ENCODE measurements at places on chromosomes 6 and 20.

DNA sequence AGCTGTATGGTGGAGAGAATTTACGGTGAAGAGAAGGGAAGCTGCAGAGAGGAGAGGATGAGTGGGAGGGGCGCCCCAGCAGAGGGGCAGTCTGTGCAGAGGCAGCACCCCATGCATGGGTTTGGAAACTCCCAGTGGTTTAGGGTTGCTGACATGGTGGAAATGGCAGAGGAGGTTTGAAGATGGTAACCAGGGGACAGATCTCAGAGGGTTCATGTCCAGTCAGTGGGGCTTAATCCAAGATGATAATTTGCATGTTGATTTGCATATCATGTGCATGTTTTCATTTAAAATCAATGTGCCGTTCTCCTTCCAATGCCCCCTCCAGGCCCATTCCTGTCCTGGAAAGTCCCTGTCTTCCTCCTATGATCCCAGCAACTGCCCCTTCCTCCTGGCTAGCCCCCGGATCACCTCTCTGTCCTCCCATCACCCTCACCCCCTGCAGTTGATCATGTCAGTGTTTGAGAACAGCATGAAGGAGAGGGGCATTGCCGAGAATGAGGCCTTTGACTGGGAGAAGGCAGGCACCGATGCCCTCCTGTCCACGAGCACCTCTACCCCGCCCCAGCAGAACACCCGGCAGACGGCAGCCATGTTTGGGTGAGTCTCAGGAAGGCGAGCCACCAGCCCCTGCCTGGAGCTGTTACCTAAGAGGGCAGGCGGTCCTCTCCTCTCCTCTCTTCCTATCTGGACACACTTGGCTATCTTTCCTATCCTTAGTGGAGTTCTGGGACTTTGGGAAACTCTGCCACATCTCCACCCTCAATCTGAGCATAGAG, 14.3 kb downstream of the TTBK1 start:
- no peak for DNase-seq

DNA sequence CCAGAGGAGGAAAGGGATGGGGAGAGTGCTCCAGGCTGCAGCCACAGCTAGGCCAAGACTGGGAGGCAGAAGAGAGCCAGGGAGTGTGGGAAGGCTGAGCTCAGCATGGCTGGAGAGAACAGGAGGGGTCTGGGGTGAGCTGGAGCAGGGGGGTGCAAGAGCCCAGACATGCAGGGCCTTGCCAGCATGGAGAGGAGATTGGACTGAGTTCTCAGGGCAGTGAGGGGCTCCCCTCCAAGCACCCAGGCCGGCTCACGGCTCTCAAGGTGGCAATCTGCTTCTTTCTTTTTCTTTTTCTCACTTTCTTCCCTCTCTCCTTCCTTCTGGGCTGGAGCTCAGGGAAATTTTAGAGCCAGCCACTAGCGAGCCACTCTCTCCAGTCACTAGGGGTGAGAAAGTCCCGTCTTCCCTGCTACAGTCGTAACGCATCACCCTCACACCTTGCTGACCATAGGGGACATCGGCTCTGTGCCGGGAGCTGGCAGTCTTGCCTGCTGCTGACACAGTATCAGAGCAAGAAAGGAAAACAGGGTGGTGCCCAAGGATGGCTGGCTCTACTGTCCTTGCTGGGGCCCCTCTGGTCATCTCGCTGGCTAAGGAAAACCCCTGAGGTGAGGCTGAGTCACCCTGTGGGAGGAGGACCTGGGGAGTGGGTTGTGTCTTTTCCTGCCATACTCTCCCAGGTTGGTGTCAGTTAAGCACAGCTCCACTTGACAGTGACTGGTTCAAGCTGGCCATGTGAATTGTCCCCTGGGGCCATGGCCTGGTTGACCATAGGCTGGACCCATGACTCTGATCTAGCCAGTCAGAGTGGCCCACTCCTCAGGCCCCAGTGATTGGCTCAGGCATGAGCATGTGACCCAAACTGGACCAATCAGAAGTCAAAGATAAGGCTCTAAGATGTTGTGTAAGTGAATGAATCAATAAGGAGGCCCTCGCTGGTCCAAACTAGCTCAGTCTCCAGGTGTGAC, 135.1 kb upstream of the PMEPA1 start:
- DNase-seq: no peak

DNA sequence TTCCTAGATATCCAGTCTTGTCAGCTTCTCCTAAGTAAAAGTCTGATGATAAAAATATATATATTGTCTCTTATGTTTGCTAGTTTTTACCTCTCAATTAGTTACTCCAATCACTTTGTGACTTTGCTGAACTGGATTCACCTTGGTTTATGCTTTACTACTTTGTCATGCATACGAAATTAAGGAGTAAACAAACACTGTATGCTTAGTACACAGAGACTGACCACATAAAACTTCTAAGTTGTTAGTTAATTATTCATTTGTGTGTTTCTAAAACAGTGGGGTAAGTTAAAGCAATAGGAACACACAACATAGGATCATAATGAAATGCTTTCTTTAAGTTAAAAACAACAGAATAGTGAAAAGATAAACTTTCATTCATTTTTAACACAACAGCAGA, 877.3 kb upstream of the MAP3K7 start:
- DNase-seq: no peak

DNA sequence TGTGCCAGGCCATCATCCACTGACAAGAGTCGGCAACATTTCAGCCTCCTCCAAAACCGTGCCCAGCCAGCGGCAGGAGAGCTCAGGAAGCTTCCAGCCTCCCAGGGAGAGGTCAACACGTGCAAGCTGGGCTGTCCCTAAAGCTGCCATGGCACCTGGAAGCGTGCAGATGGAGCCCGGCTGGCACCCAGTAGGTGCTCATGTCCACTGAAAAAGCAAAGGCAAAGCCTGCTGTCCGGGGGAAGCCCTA, 14.4 kb upstream of the TLDC2 start:
- no peak for DNase-seq

DNA sequence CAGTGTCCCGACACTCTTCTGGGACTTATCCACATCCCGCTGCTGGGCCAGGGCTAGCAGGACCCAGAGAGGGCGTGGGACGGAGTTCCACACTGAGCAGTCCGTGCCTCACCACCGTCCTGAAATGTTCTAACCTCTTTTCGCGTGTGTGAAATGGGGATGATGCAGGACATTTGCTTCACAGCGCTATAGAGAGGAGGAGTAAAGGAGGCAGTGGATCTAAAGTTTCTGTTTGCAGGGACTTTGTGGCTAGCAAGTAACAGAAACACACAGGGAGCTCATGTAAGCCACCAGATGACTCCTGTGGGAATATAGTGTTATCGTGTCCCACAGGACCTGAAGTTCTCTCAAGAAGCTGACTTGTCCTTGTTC, 634 bp downstream of the ITPA start:
- no peak for DNase-seq

DNA sequence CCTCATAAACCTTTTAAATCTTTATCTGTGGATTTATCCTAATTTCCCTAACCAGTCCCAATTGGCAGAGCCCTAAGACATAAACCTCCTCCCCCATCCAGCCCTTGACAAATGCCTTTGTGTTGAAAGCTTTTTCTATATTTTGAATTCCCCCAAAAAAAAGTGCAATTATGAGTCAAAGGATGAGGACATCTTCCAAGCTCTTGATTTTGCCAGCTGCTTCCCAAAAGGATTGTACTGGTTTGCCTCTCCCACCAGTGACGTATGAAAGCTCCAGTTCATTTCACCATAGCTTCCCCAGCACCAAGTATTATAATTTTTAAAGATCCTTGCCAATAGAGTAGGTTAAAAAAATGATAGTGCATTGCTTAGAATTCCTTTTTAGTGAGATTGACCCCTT, 38.9 kb downstream of the SIRPA start:
- no peak for DNase-seq

DNA sequence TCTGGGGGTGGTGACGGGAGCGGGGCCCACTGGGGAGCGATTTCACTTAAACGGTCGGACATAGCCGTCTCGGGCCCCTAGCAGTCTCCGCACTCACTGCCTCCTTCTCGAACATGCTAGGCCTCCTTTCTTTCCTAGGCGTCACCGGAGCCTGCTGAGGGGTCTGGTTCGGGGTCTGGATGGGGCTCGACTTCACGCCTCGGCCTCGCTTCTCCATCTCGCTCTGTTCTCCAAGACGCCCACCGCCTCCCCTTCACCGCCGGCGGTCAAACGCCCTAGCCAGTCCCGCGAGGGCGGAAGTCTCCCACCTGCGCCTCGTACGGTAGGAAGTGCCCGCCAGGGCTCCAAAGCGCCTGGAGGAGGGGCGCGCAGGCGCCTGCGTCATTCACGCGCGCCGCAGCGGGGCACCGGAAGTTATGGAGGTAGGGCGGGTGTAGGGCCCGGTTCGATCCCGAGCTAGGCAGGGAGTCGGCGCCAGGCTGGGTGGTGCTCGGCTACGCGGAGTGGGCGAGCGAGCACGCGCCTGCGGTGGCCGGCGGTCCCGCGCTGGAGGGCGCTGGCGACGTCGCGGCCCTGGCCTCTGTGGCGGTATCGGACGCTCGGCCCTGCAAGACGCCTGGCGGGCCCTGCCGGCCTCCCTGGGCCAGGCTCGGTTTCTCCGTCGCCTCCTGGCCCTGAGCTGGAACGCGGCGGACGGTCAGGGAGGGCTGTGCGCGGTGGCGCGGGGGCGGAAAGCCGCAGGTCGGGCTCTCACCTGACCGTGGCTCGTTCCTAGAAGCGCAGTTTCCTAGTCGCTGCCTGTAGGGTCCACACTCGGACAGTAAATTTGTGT, at the start of the genes DYNLT2 and ERMARD:
TSS of gene DYNLT2 (minus strand) at position 331 of the 832 bp plus-strand sequence. CDS start at position 217, 114 bp downstream.
TSS of gene ERMARD (plus strand) at position 381 of the 832 bp plus-strand sequence. CDS start at position 417, 36 bp downstream.
- peak; percentile 63 for DNase-seq

DNA sequence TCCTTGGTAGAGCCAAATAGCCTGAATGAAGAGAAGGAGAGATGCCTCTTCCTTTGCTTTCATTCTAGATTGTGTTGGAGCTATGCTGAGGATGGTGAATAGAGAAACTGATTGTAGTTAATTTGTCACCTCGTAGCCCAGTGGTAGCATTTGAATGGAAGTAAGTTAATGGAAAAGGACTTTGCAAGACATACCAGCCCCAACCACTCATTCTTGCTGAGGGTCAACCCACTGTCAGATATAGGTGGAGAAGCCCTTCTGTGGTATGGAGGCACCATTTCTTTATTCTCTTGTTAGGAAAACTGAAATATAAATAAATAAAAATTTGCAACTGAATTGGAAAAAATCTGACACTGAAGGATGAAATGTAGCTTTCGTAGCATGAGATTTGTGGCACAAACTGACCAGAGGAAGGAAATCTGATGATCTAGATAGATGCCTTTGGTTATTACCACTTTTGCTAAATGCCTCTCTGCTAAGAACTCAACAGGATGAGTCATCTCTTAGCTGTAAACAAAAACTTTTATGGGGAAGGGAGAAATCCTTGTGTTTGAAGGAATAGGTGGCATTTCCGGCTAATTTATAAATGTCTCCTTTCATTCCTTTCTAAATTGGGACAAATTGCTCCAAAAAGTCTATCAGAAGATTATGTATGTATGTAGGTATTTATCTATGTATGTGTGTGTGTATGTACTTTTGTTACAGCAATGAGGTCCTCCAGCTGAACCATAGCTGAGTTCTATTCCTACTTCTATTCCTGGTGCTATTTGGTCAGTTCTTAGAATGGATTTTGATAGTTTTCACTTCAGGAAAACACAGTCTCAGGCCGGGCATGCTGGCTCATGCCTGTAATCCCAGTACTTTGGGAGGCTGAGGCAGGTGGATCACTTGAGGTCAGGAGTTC, 76.5 kb upstream of the SUPT3H start:
- no peak for DNase-seq

DNA sequence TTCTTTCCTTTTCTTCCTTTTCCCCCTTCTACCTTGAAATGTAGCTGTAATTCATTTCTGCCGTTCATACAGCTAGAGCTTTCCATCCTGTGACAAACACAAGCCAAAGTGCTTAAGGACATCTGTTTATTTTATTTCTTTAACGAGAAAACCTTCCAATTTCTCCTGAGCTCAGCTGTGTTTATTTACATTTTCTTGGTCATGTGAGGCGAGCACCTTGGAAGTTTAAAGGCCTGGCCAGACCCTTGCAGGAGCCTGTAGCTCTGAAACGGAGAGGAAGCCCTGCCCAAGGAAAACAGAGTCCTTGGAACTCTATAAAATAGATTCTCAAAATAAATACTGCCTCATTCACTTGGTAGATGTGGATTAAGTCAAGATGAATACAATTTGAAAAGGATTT, 223.1 kb downstream of the EYA2 start:
- no peak for DNase-seq

DNA sequence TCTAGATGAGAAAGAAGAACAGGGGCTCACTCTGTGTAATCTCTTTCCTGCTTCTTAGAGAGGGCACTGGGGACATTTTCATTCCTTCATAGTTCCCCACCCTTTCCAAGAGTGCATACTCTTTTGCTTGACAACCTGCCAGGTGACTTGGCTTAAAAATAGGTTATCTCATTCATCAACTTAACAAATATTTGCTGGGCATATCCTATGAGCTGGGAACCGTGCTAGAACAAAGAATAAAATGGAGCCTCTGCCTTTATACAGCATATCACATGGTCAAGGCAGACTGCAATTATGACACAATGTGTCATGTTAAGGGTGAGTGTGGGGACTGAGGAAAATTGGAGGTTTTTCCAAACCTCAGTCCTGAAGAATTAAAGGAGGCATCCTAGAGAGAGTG, 209.8 kb upstream of the FOXA2 start:
- no peak for DNase-seq

DNA sequence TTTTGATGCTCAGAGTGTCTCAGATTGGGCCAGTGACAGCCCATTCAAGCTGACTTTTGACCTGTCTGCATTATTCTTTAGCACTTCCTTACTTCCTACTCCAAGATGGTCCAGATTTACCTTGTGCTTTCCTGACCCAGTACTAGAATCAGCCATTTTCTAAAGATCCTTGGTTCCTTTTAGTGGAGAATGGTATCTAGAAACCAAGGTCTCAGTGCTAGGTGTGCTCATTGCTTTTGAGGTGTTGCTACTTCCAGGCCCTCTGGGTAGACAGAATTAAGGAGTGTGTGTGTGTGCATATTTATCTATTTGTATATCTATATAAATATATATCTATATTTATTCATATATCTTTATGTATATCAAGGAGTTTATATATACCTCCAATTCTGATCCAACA, 67.3 kb upstream of the UTRN start:
- DNase-seq: no peak

DNA sequence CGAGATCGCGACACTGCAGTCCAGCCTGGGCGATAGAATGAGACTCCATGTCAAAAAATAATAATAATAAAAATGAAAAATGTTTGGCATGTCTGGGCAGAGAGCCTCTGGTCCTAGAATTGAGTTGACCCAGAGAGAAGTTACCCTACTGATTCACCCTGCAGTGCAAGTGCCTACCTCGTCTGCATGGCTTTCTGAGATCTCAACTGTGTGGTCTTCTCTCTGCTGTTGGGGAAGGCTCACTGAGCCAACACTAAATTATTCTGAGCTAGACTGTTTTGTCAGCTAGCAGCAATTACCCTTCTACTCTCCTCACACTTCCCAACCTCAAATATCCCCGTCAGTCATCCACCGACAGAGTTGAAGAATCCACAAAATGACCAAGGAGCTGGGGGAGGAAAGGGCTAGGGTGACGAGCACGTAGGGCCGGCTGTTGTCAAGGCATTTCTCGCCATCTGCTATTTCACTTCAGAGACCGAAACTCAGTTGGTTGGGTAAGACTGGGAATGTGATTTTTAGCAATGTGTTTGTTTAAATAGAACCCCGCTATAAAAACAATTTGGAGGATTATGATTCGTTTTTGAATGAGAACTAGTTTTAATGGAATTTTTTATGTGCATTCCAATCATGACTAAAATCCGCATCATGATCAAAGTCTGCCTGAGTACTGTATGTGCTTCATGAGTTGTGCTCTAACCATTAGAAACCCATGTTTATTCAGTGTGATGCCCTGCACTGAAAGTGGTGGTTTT, 9.4 kb downstream of the MAS1 start:
- DNase-seq: no peak

GRCh38 chr6:50272611-50273010, 222.9 kb upstream of the DEFB112 start:
- no peak for DNase-seq

- no peak for DNase-seq
Measured at GRCh38 chr20:34001378-34001777, 7.7 kb downstream of the RALY start.

Data from esophagus squamous epithelium (tissue), 5 donors.